ENCODE measurements at places on chromosomes 4 and X.
A peak's percentile ranks its signal among the peaks of the same experiment; 100 is the strongest.

- DNase-seq = no peak
These were observed 1.2 kb downstream of the SOD3 start for GRCh38 chr4:24796620-24797019.

GRCh38 chr4:110075083-110075738, 123.2 kb downstream of the ELOVL6 start:
- no peak for DNase-seq

- no peak for DNase-seq
These were observed 12.0 kb downstream of the P2RY10 start for GRCh38 chrX:78957049-78957767.

DNA sequence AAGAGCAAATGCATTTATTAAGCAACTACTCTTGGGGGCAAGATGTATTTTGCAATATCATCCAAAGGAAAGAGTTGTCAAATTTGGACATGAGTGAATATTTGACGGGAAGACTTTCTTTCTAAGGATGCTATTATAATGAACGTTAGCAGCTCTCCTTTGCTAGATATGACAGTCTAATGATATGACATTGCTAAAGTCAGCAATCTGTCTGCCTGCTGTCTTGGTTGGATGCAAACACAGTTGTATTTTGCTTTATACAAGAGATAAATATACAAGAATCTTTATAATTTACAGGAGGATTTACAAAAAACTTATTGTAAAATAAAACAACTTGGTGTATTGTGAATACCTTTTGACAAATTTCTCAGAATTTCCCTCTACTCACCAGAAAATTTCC, 37.5 kb downstream of the MAGEC1 start:
- DNase-seq = no peak

DNA sequence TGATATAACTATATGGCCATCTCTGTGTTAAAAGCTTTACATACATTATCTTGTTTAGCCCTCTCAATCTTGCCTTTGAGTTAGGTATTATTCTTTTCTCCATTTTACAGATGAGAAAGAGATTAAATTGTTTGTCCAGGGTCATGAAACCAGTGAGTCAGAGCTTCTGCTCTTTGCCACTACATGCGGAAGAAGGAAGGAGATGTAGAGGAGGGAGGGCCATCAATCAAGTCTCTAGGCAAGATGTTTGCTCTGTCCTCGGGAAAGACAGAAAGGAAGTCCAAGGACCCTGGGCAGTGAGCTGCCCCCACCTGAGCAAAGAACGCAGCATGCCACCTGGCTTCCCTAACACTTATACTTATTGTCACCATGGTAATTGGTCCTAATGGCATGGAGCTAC, 133.7 kb upstream of the IL1RAPL2 start:
- no peak for DNase-seq

DNA sequence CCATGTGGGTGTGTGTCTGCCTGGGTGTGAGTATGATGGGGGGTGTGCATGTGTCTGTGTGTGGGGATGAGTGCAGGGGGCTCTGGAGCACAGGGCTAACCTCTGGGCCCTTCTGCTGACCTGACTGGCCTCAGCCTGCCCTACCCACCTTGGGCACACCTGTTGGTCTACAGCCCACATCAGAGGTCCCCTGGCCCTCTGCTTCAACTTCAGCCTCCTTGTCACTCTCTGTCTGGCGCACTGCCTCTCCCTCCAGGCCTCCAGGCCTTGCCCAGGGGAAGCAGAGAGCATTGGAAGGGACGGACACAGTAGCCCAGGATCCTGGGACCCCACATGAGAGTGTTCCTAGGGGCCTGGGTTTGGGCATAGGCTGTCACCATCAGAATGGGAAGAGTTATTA, 115.4 kb downstream of the EFNB1 start:
- no peak for DNase-seq

DNA sequence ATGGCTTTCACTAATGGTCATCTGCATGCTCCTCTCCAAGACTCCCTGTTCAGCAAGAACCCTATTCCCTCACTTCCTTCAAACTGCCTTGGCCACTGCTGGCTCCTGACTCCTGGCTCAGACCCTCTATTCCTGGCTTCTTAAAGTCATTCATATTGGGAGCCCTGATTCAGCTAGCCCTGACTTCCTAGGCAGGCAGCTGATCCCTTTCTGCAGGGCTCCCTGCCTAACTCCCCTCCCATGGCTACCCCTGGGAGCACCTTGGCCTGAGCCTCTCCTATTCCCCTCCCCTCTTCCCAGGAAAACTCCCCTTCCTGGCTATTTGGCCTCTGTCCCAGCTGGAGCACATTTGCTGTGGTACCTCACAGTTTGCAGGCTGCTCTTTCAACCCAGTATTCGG, 154.9 kb upstream of the PJA1 start:
- DNase-seq = no peak

GRCh38 chr4:100190643-100191600, 654 bp upstream of the DDIT4L start:
- DNase-seq = no peak

DNA sequence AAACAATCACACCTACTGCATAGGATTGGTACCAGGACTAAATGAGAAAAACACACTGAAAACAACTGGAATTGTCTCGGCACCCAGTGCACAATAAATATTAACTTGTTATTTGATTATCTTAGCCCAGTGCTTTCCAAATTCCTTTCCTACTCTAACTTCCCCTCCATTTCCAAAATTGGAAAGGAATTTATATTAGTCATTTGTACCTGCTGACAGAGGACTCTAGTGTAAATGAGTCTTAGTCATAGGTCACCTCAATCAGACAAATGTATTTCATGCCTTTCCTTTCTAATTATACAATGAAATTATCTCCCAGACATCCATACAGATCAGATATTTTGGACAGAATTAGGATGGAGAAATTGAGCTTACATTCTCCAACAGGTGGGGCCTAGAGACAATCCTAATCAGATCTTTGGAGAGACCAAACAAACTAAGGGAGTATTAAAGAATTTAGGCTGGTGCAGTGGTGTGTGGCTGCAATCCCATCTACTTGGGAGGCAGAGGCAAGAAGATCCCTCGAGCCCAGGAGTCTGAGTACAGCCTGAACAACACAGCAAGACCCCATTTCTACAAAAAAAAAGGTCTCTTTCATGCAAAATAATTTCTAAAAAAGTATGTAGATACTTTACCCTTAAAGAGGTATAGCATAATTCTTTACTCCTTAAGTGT, 10.1 kb downstream of the SH3D19 start:
- no peak for DNase-seq

DNA sequence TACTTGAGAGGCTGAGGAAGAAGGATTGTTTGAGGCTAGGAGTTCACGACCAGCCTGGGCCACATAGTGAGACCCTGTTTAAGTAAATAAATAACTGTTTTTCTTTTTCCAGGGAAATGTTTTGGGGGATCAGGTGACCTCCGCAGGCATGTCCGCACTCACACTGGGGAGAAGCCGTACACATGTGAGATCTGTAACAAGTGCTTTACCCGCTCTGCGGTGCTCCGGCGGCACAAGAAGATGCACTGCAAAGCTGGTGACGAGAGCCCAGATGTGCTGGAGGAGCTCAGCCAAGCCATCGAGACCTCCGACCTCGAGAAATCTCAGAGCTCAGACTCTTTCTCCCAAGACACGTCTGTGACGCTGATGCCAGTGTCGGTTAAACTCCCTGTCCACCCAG, 30.5 kb downstream of the ZBTB49 start:
- DNase-seq = no peak

- DNase-seq = no peak
These were observed 78.6 kb upstream of the FAM9A start for GRCh38 chrX:8879750-8880149.

GRCh38 chr4:772118-772517, 53.8 kb downstream of the CPLX1 start:
- no peak for DNase-seq

GRCh38 chr4:177761692-177762091, 319.5 kb upstream of the AGA start:
- DNase-seq = no peak

DNA sequence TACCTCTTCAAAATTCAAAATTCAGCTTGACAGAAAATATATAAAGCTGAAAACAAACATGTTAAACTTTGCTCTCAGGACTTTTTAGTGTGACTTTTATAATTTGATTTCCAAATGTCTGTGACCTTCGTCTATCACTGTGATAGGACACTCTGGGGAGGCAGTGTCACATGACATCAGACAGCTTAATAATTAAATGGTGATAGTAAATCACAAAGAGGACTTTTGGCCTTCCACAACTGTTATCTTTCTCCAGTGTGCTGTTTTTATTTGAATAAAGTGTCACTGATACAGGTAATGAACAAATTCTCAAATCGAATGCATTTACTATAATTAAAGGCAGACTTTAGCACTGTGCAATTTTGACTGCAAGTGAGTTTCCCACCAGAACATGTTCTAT, 83.1 kb downstream of the MID1 start:
- no peak for DNase-seq

- no peak for DNase-seq
These were observed 96.5 kb upstream of the KLF3 start for GRCh38 chr4:38567457-38567856.

DNA sequence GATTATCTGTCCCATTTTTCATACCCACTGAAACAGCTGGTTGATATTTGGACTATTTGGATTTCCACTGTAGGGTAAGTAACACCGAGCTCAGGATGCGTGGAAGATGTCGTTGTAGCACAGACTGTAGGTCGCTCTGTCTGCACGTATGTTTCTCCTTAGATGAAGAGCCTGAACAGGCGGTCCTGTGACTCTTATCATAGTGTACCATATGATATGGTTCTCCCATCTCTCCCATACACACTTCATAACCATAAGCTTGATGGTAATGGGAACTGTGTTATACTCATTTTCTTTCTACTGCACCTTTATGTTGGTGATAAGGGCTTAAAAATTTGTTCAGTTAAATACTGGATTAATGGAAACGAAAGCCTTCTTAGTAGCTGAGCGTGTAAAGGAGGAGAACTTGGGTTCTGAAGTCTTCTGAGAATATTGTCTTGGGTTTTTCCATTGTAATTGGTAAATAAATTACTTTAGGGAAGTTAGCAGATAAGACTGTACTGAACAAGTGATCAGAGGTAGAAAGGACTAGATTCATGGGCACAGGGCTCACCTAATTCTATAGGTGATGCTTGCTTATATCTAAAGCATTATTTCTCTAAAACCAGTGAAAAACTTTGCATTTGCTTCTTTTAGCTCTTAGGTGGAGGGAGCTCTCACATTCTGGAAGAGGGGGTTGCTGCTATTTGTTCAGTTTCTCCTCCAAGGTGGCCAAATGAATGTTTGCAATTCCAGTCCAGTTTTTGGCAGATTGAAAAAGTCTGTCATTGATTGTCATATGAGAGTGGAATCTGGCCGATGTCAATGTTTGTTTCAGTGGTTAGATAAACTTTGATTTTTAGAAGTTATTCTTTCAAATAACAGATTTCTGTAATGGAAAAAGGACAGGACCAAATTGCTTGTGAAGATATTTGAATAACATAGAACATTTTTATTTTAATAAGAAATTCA, 15.8 kb downstream of the SMAD1 start:
- DNase-seq = no peak

DNA sequence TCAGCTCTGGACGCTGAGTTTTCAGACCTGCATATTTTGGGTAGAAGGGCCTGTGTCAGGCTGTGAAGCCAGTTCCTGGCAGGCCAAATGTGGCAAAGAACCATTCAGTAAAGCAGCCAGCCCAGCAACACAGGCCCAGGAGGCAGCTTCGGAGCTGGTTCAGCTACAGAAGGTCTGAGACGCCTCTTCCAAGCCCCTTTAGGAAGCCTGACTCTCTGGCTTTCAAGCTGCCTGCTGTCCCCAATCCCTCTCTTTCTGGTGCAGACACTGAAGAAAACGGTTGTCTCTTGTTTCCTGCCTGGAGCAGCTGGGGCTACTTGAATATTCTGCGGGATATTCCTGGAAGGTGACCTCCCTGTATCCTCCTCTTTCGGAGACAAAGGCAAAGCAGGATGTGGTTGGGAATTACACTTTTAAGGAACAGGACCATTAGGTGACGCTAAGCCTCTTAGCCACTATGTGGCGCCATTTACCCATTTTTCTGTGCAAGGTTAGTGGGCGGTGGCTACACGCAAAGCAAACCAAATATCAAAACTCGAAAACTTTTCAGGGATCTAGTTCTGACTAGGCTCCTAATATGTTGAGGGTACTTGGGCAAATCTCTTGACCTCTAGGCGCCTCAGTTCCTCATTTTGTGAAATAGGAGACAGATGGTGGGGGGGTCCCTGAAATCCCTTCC, 47.2 kb upstream of the LAS1L start:
- DNase-seq = peak; percentile 14

GRCh38 chrX:101744085-101744484, 84.4 kb upstream of the ARMCX2 start:
- no peak for DNase-seq

DNA sequence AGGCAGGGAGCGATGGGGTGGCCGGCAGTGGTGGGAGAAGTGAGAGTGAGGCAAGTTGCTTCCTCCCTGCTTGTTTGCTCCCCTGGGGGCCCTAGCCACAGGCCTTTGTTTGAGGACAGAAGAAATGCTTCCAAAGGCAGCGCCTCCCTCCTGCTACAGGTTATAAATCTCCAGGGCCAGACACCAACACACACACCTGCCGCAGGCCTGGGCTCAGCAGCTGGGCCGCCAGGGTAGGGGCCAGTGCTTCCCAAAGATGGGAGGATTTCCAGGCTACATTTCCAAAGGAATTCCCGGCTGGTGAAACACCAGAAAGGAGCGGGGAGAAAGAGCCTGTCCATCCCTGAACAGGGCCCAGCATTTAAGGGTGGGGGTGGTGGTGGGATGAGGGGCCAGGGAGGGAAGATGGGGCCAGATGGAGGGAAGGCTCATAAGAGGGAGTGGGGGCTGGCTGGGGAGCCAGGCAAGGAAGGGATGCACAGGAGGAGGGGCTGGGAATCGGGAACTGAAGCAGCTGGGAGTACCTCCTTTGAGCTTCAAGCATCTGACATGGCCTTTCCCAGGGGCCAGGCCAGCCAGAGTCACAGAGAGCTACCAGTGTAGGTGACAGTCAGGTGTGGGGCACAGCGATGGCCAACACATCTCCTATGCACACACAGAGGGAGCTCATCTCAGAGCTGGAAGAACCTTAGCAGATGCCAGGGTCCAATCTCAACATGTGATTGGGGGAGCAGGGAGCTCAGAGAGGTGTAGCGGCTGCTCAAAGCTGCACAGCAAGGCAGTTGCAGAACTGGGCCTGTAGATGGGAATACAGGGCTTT, 143.9 kb downstream of the PJA1 start:
- no peak for DNase-seq

DNA sequence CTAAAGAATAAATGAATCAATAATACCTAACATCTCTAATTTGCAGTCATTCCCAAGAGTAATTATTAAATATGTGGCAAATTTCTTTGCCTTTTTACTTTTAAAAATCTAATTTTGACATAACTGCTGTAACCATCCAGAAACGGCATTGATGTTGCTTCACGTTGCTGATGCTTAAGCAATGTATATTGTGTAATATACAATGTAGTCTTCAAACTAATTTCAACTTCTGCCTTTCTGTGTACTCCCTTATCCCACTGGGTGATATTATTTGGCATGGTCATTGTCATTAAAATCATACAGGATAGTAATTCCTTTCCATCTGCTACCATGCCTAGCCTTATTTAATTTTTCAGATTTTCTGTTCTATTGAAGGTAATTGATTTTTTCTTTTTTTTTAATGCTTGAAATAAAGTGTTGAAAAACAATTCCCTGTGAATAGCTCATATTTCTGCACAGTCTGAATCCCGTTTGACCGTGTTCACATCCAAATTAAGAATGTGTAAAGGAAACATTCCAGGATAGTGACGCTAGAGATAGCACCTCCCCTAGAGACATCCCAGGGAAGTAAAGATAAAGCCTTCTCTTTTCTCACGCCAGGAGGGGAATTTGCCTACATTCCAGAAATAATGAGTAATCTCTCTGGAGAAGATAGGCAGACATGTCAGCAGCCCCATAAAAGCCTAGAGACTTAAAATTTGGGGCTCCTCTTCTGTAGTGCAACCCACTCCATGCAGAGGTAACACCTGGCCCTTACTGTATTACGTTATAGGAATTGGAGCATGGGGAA, 8.6 kb downstream of the FAM200B start:
- no peak for DNase-seq

Measured in GM19239 (cell line).